ENCODE measurements at places on chromosomes 6 and 20.
A peak's percentile ranks its signal among the peaks of the same experiment; 100 is the strongest.

DNA sequence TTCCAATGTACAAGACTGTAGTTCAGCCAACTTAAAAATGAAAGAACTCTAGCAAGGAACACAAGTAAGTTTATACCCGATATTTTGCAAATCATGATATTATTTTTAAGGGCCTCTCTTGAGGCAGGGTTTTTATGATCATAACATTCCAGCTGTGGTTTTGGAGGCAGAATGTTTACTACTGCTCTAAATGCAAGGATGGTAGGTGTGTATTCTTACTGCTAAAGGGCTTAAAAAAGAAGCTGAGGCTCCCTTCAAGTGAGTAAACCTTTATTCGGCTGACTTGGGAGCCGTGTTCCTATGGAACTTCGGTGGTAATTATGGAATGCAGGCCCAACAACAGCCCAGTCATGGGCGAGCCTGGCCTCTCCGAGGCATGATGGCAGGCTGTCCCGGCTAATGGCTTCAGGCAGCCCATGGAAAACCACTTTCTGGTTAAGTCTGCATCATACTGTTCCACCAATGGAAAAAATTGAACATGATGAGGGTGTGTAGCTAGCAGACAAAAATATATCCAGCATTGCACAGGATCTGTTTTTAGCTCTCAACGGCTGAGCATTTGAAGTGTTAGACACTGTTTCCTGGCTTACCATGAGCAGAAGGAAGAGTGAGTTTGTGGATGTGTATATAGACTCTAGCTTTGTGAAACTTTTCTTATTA lies 111.5 kb downstream of the TIAM2 start:
- H3K4me3 ChIP-seq, result no peak overlapping the region
- peaks cover 4% of the 10 kb centered on the region for H3K4me1 ChIP-seq
- H3K27ac ChIP-seq, result no peak overlapping the region
- DNase-seq, result no peak

- H3K27ac ChIP-seq, result no peak overlapping the region
- no peaks in the 10 kb centered on the region for H3K36me3 ChIP-seq
- no peaks in the 10 kb centered on the region for H3K4me1 ChIP-seq
- H3K4me3 ChIP-seq, result no peak overlapping the region
- H3K27me3 ChIP-seq, result peaks cover 95% of the 10 kb centered on the region
Measured at GRCh38 chr6:41640426-41640825, 2.2 kb downstream of the MDFI start.

GRCh38 chr20:44111712-44112335 lies 75.2 kb downstream of the JPH2 start:
- peaks cover 8% of the 10 kb centered on the region for H3K27me3 ChIP-seq
- no peak overlapping the region for H3K4me3 ChIP-seq
- H3K27ac ChIP-seq, result no peak overlapping the region
- H3K36me3 ChIP-seq, result no peaks in the 10 kb centered on the region
- DNase-seq, result peak; percentile 7

- H3K36me3 ChIP-seq, result no peaks in the 10 kb centered on the region
- DNase-seq, result no peak
- H3K27ac ChIP-seq, result no peak overlapping the region
- no peaks in the 10 kb centered on the region for H3K27me3 ChIP-seq
- H3K4me3 ChIP-seq, result no peak overlapping the region
Measured at GRCh38 chr6:92888316-92888715, 531.0 kb downstream of the EPHA7 start.

GRCh38 chr20:46690219-46691106 lies 1.2 kb upstream of the TP53RK start:
- 0 out of 2 replicates have a peak overlapping the region, but pooled peaks have one; percentile 10 for H3K27ac ChIP-seq
- H3K27me3 ChIP-seq, result no peaks in the 10 kb centered on the region
- peaks cover 3% of the 10 kb centered on the region for H3K36me3 ChIP-seq
- DNase-seq, result peak; percentile 36
- peaks cover 3% of the 10 kb centered on the region for H3K4me1 ChIP-seq
- peak overlapping the region; percentile 63 for H3K4me3 ChIP-seq

DNA sequence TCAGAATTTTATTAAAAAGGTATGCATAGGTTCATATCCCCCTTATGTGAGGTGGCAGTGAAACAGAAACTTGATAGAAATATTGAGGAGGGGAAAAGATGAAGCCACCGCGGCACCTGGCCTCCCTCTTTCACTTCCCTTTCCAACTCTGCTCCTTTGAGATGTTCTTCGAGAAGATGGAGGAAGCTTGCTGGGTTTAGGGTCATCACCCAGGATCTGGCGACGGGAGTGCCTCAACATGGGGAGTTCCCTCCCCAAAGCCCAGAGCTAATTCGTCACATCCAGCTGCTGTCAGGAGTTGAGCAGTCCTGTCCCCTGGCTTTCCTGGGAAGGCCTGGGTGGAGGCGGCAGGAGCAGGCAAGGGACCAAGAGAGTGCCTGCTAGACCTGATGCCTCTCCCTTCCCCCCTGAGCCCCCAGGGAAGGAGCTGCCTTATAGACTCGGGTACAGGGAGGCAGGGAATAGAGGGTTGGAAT lies 29.1 kb downstream of the RREB1 start:
- H3K27ac ChIP-seq, result peak overlapping the region; percentile 45
- H3K4me1 ChIP-seq, result peaks cover 14% of the 10 kb centered on the region
- H3K36me3 ChIP-seq, result no peaks in the 10 kb centered on the region
- H3K27me3 ChIP-seq, result no peaks in the 10 kb centered on the region

- no peak overlapping the region for H3K4me3 ChIP-seq
- no peaks in the 10 kb centered on the region for H3K36me3 ChIP-seq
Measured at GRCh38 chr6:35719404-35719829, 17.4 kb upstream of the ARMC12 start.

DNA sequence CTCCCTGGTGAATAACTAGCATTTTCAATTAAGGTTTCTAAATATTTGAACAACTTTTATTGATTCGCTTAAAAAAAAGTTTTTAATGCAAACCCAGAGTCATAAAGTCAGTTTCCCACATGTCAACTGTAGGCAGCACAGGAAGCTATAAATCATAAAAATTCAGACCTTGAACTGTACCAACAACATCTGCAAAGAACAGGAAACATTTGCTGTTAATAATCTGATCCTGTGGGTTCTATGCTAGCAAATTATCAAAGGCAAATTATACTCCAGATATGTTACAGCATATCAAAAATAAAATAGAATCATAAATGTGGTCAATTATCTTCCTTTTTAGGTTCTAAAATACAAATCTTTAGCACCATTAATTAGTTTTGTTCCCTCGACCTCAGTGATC lies 16.6 kb upstream of the MAP7 start:
- H3K36me3 ChIP-seq, result peaks cover 8% of the 10 kb centered on the region
- no peak overlapping the region for H3K27ac ChIP-seq
- no peak for DNase-seq
- no peak overlapping the region for H3K4me3 ChIP-seq
- no peaks in the 10 kb centered on the region for H3K27me3 ChIP-seq

DNA sequence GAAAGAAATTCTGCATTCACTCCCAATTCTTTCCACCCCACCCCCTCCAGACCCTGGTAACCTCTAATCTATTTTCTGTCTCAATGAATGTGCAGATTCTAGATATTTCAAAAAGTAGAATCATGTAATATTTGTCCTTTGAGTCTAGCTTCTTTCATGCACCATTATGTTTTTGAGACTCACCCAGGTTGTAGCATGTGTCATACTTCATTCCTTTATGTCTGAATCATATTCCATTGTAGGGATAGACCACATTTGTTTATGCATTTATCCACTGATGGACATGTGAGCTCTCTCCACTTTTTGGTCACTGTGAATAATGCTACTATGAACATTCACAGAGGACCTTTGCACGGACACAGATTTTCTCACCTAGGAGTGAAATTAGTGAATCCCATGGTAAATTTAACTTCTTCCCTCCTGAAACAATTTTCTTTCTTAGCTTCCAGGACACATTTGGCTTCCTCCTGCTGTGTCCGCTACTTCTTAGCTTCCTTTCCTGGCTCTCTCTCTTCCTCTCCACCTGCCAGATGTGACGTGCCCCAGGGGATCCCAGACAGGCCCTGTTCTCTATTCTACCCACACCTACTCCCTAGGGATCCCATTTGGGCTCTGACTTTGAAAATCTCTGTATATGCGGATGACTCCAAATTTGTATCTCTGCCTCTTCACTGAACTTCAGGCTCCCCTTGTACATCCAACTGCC lies 24.1 kb upstream of the ARFGEF2 start:
- H3K27me3 ChIP-seq, result peaks cover 13% of the 10 kb centered on the region
- H3K4me1 ChIP-seq, result peaks cover 5% of the 10 kb centered on the region
- H3K27ac ChIP-seq, result no peak overlapping the region
- no peak overlapping the region for H3K4me3 ChIP-seq

DNA sequence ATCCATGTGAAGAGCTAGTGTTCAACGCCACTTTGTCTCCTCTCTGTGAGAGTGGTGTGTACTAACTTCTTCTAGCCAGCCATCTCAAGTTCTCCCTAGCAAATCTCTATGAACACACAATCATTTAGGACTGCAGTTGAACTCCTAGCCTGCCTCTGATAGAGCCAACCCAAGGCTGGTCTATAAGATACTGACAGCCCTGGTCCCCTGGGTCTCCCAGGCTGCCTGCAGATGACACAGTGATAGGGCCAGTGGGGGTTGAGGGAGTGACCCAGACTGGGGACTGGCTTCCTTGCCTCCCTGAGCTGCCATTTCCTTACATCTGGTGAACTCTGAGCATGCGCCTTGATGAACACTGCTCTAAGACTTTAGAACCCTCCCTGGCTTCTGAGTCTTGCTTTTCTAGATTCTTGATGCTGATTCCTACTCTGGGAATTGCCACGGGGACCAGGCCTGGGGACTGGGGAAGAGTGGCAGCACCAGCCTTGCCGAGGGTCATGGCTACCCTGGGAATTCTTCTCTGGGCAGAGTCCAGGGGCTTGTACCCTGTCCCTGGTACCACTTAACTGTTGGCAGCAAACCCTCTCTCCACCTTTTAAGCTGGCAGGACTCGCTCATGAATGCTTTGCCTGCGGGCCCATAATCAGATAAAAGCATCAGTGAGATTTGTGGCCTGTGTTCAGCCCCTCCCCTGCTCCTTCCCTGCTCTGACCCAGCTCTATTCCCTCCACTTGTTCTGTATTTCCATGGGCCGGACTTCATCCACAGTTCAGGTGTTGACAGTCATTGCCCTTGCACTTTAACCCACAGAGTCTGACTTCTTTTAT lies 130.8 kb upstream of the CHD6 start:
- no peaks in the 10 kb centered on the region for H3K36me3 ChIP-seq
- H3K4me3 ChIP-seq, result no peak overlapping the region
- H3K27me3 ChIP-seq, result no peaks in the 10 kb centered on the region
- H3K27ac ChIP-seq, result no peak overlapping the region

DNA sequence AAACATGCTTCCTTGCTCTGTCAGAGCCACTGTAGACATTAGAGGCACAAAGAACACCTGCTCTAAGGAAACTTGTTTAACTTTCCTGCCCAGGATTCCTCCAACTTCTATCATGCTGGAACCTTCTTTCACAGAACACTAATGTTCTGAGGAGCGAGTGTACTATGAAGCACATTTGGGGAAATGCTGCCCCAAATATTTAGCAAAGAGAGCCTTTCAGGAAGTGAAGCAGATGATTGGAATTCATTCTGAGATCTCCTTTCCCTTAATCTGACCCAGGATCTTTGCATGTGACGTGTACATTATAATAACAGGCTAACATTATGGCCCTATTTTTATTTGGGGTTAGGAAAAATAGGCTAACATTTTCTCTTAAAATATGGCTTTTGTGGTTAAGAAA lies 21.0 kb upstream of the FYN start:
- peaks cover 7% of the 10 kb centered on the region for H3K4me1 ChIP-seq
